Stimulated activated CD4-positive, alpha-beta T cell treated with anti-CD3 and anti-CD28 coated beads, Interleukin-4, amount 100 ng/mL, for 24 hours (primary cell): ENCODE measurements at places on chromosomes 12 and 14.

DNA sequence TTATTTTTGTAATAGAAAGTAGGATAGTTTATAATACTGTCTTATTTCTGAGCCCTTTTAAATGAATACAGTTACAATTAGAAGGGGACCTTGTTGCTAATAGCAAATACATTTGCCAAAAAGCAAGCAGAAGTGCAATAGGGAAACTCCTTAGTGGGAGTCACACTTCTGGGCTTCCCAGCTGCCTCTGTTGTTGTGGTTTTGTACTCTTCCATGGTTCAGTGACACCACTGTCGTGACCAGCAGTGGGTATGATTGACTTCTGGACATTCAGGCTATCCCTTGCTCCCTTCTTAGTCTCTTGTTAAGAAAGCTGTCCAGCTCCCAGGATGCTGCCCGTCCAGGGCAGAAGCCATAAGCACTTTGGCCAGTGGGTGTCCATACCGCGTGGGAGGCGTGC lies 22.6 kb downstream of the TCTN1 start:
- no peak for DNase-seq

DNA sequence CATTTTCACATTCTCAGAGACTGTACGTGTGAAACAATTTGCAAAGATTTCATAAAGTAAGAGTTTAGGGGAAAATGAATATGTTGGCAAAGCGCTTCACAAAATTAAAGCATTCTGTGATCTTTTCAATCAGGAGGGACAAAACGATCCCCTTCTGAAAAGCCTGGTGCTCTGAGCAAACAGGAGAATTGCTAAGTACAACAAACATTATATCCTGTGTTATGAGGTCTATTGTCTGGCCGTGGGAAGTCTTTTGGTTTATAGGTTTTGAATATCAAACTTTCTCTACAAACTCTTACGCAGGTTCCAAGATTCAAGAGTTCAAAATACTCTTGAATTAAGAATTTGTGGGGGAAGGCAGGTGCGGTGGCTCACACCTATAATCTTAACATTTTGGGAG lies 7.2 kb upstream of the FOXN3 start:
- DNase-seq: no peak

DNA sequence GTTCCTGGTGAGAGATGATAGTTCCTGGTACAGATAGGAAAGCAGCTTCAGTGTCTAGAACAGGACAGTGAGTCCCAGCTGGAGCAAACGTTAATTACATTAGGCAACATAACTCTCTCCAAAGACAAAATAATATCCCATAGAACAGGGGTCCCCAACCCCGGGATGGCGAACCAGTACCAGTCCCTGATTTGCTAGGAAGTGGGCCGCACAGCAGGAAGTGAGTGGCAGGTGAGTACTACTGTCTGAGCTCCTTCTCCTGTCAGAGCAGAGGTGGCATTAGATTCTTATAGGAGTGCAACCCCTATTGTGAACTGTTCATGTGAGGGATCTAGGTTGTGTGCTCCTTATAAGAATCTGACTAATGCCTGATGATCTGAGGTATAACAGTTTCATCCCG lies 204.1 kb downstream of the NELL2 start:
- no peak for DNase-seq

DNA sequence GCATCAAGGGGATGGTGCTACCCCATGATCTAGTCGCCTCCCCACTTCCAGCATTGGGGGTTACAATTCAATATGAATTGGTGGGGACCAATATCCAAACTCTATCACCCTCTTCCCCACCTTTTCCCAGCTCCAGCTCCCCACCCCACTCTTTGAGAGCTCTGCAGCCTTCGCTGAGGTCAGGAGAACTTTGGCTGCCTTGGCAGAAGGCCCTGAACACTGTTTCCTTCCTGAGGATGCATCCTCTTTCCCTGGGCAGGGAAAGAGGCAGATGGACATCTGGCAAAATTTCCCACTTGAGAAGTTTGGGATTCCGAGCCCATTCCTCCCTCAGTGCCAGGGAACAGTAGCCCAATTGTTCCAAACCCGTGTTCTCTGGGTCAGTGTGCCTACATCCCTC lies 169.1 kb downstream of the TSPAN9 start:
- DNase-seq: no peak

- no peak for DNase-seq
These were observed 20.2 kb downstream of the UBE3B start for GRCh38 chr12:109497675-109498074.

GRCh38 chr12:75738486-75738885 lies 227.1 kb upstream of the KRR1 start:
- peak; percentile 71 for DNase-seq

GRCh38 chr14:39876916-39877315 lies 444.7 kb upstream of the FBXO33 start:
- DNase-seq: no peak

GRCh38 chr14:70771781-70772212 lies 37.5 kb downstream of the MAP3K9 start:
- DNase-seq: no peak

GRCh38 chr14:94175011-94175745 lies 1.1 kb downstream of the PPP4R4 start:
- DNase-seq: no peak

- DNase-seq: no peak
These were observed 55.4 kb downstream of the KDM2B start for GRCh38 chr12:121525411-121525810.

DNA sequence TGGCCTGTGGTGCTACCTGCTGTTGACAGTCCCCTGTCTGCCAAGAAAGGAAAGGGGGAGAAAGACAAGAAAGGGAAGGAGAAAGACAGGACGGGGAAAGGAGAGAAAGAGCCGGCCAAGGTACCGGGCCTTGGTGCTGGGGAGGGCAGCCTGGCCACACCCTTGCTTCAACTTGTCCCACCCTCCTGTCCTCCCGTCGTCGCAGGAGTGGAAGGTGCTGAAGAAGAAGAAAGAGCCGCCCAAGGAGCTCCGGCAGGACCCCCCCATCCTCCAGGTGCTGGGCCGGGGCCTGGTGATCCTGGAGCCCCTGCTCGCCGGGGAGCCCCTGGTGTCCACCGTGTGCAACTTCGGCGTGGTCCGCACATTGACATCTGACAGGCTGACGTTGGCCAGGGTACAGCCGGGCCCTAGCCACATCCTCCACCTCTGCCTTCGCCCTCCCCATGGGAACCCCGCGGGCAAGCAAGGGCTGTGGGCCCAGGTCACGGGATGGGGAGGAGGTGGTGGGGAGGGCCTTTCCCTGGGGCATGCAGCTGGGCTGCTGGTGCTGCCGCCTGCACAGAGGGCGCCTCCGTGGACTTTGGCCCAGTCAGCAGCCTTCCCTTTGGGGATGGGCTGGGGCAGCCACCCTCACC lies 2.9 kb upstream of the B3GNT4 start:
- DNase-seq: no peak

DNA sequence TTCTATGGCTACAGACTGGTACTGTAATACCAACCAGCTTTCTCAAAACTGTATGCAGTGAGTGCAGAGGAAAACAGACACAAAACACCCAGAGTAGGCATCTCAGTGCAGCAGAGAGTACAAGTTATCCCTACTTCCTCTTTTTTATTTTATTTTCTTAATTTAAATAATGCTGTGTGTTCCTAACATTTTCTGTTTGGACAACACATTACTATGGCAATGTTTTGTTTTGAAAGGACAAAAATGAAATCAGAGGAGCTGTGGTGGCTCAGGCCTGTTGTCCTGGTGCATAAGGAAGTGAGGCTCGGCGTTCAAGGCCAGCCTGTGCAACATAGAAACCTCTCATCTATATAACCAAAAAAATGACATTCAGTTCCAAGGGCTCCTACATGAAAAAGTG lies 33.7 kb upstream of the SELPLG start:
- no peak for DNase-seq

DNA sequence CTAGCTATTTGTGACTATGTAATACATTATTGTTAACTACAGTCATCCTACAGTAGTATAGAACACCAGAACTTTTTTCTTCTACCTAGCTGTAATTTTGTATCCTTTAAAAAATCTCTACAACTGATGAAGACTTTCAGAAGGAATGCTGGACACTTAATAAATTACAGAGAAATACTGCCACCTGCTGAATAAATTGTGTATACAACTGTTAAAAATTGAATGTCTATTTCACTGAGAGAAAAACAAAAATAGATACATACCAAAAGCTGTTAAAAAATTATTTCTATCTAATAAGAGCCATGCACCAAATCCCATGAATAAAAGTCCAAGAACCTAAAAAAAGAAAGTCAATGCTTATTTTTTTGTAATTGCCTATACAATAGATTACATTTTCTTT lies 6.6 kb downstream of the TSPAN19 start:
- DNase-seq: no peak

GRCh38 chr14:41925409-41925808 lies 318.7 kb downstream of the LRFN5 start:
- DNase-seq: no peak

DNA sequence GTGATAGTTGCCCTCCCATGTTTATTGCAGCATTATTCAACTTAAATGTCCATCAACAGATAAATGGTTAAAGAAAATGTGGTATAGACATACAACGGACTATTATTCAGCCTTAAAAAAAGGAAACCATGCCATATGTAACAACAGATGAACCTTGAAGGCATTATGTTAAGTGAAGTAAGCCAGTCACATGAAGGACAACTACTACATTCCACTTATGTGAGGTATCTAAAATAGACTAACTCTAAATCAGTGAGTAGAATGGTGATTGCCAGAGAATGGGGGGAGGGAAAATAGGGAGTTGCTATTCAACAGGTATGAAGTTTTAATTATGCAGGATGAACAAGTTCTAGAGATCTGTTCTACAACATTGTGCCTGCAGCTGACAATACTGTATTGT lies 10.1 kb downstream of the PCNX4 start:
- no peak for DNase-seq

DNA sequence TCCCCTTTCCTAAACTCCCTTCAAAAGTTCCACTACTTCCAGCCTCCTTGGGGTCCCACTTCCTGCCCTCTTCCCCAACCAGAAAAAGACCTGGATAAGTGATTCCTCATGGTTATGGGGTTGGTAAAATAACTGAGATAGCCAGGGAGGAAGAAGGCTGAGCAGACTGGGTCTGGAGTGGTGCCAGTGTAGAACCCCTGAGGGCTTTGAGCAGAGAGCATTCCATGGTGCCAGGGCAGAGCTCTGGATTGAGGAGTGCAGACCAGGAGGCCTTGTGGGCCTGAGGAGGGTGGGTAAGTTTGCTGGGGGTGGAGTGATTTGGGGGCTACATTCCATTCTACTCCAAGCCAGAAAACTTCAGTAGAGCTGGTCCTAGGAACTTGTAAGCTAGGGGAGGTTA lies 9.5 kb upstream of the CISTR start:
- DNase-seq: no peak

- no peak for DNase-seq
These were observed 3.4 kb downstream of the ACVRL1 start for GRCh38 chr12:51910691-51911090.

DNA sequence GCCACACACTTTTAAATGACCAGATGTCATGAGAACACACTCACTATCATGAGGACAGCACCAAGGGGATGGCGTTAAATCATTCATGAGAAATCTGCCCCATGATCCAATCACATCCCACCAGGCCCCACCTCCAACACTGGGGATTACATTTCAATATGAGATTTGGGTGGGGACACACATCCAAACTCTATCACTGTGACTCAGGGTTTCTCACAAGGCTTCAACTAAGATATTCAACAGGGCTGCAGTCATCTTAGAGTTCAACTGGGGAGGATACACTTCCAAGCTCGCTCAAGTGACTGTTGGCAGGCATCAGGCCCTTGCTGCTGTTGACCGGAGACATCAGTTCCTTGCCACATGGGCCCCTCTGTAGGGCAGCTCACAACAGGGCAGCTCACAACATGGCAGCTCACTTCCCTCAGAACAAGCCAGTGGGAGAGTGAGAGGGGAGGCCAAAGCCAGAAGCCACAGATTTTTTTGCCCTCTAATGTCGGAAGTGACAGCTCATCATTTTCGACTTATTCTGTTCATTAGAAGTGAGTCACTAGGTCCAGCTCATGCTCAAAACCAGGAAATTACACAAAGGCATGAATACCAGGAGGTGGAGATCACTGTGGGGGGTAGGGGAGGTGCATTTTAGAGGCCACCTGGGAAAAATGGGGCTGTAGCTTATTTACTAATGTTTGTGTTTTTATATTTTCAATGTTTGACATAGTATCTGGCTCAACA lies 50.8 kb upstream of the PTHLH start:
- DNase-seq: no peak

DNA sequence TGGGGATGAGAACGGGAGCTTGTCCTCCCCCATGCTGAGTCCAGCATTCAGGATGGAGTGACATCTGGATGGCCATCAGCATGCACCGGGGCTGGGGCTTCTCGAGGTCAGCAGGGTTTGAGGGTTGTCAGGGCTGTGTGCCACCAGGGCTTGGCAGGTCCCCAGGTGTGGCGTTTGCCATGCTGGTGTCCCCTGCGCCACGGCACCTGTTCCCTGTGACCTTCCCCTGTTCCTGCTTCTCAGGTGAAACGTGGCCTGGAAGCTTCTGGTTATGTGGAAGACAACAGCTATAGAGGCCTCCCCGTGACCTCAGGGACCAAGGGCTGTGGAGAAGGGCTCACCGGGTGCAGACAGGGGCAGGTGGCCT lies 152.4 kb downstream of the KIF26A start:
- DNase-seq: no peak

- DNase-seq: no peak
These were observed 47.2 kb downstream of the SPPL3 start for GRCh38 chr12:120856980-120857379.

- no peak for DNase-seq
These were observed 14.7 kb downstream of the PLEKHG6 start for GRCh38 chr12:6324936-6325750.

GRCh38 chr12:47156167-47156736 lies 76.5 kb upstream of the AMIGO2 start:
- DNase-seq: no peak

DNA sequence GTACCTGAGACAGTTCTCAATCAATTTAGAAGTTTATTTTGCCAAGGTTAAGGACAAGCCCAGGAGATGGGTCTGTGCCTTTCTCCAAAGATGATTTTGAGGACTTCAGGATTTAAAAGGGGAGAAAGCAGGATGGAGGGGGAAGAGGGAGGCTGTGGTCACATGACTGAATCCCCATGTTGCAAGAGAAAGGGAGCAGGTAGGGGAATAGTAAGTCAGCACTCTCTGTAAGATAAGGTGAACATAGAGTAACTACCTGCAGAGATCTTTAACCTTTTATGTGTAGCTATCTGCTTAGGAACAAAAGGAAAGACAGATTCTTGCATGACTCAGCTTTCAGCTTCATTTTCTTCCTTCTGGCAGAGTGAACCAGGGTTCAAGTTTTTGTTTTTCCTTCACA lies 25.9 kb downstream of the DGLUCY start:
- DNase-seq: no peak

DNA sequence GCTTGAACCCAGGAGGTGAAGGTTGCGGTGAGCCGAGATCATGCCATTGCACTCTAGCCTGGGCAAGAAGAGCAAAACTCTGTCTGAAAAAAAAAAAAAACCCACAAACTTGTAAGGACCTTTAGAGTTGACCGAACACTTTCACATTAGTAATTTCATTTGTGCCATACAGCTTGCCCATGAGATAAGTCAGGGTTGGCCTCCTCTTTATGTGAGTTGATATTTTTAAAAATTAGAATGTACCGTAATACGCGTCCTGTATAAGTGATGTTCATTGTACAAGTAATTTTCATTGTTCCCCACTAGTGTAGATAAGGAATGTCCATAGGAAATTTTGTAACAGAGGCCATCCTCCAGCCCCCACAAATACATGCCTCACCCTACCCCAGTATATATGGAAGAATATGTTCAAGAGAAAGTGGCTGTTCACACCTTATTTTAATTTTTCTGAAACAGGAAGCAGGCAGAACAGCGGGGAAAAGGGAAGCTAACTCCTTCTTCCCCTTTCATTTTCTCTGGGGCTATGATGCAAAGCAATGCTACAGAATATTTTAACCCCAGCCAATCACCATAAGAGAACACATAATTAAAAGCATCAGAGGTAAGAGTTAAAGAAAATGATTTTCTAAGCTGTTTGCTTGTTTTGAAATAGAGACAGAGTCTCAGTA lies 31.9 kb upstream of the HIF1A start:
- DNase-seq: no peak
